ENCODE measurements at places on chromosomes 2 and 18. TPM values are rescaled to one million over a fixed set of nuclear protein-coding genes. Genes with fewer than 3 reads are reported as not detected.

DNA sequence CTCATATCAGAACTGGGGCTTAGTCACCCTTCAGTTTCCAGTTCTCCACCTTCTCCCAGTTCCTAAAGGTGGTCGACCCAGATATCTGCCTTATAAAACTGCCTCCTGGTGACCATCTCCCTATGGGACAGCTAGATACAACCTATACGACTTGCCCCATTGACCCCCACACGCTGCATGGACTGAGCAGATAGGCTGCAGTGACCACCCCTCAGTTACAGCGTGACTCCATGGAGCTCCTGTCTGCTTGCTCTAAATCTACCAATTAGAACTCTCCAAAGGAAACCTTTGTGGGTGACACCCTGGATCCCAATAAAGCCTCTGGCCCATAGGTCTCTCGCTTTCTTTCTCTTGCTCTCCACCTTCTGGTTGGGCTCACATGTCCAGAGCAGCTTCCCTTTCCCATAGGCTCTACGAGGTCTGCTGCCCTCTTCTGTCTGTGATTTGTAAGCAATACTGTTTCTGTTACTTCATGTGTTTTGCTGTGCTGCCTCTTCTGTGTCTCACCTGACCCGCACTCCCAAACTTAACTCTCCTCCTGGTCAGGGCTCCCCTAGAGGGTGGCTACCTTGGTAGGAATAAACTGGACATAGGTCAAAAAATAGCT, 971.3 kb upstream of the FAM98A start:
- H3K4me1 ChIP-seq: peaks cover 4% of the 10 kb centered on the region
- DNase-seq: peak; percentile 35
- H3K36me3 ChIP-seq: no peaks in the 10 kb centered on the region
- no peak overlapping the region for H3K4me3 ChIP-seq
- H3K27me3 ChIP-seq: no peaks in the 10 kb centered on the region
- no peak overlapping the region for H3K27ac ChIP-seq

GRCh38 chr18:52950155-52950554, 610.2 kb downstream of the DCC start:
- H3K27me3 ChIP-seq: no peaks in the 10 kb centered on the region
- H3K4me3 ChIP-seq: no peak overlapping the region
- no peaks in the 10 kb centered on the region for H3K4me1 ChIP-seq
- H3K36me3 ChIP-seq: peaks cover 7% of the 10 kb centered on the region
- peak; percentile 25 for DNase-seq

- H3K4me3 ChIP-seq: no peak overlapping the region
- no peak overlapping the region for H3K27ac ChIP-seq
- DNase-seq: no peak
- H3K27me3 ChIP-seq: peaks cover 24% of the 10 kb centered on the region
- no peaks in the 10 kb centered on the region for H3K36me3 ChIP-seq
- H3K4me1 ChIP-seq: no peaks in the 10 kb centered on the region
These were observed 262.2 kb upstream of the KLHL29 start for GRCh38 chr2:23122681-23123215.

DNA sequence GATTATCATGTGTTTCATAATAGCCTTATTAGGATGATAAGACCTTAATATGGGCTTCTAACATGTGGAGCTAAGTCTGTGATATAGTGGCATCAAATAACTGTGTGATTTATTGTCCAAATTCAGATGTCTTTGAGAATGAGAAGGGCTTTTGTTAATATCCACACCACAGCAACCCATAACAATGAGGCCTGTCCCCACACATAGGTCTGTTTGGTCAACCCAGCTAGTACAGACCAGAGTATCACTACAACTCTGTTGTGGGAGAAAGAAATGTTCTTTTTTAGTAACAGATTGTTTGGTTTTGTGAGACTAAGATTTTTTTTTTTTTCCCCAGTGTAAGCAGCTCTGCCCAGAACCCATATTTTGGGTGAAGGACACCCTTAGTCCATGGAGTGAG, 439.2 kb downstream of the PIK3C3 start:
- no peak overlapping the region for H3K4me3 ChIP-seq
- DNase-seq: no peak
- H3K4me1 ChIP-seq: no peaks in the 10 kb centered on the region

GRCh38 chr2:8447610-8448221, 234.1 kb upstream of the ID2 start:
- peak; percentile 55 for DNase-seq
- no peaks in the 10 kb centered on the region for H3K4me1 ChIP-seq
- H3K27me3 ChIP-seq: no peaks in the 10 kb centered on the region
- no peak overlapping the region for H3K4me3 ChIP-seq
- H3K27ac ChIP-seq: no peak overlapping the region

PJVK gene
- total RNA-seq: 7.4 TPM

- no peak overlapping the region for H3K27ac ChIP-seq
- no peak overlapping the region for H3K4me3 ChIP-seq
- H3K27me3 ChIP-seq: no peaks in the 10 kb centered on the region
- no peaks in the 10 kb centered on the region for H3K36me3 ChIP-seq
These were observed 124.5 kb upstream of the PKDCC start for GRCh38 chr2:41923156-41923786.

UGT1A10 gene
- not detected for total RNA-seq

IL1RL1 gene
- total RNA-seq: 25.6 TPM

DNA sequence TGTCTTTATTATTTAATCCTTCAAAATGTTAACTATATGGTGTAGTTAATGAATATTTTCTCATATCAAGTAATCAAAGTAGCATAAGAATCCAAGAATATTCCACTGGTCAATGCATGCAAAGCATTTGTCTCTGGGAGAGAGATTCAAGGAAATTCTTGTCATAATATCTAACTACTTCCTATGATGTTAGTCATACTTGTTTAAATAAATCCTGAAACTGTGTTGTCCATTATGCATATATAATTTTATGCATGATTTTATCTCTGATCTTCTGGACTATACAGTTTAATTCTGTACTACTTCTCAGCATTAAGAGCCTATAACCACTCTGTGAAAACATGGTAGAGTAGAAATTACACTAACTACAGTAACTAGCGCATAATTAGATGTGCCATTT, 388.3 kb downstream of the NR4A2 start:
- no peak for DNase-seq
- H3K27me3 ChIP-seq: no peaks in the 10 kb centered on the region
- H3K27ac ChIP-seq: no peak overlapping the region
- H3K36me3 ChIP-seq: no peaks in the 10 kb centered on the region
- H3K4me3 ChIP-seq: no peak overlapping the region

PRPF40A gene
- 147 TPM for total RNA-seq

DNA sequence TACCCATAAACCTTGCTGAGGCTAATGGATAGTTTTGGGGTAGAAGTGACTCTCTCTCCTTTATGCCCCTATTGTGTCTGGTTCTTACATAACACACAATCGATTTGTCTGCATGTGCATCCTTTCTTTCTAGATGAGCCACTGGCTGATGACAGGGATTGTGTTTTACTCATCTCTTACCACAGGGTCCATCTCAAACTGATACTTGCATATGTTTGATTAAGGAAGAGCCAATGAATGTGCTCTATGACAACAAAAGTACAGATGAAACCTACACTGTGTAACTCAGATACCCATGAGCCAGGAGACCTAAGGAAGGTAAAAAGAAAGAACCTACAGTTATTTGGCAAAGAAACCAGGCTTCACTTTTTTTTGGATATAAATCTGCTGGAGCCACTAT, 13.2 kb upstream of the BZW1 start:
- H3K4me3 ChIP-seq: no peak overlapping the region
- peaks cover 22% of the 10 kb centered on the region for H3K4me1 ChIP-seq
- no peak overlapping the region for H3K27ac ChIP-seq
- no peaks in the 10 kb centered on the region for H3K27me3 ChIP-seq
- no peak for DNase-seq

ELOA2 gene
- total RNA-seq: not detected

GRCh38 chr18:39172695-39173421, 1607.3 kb upstream of the CELF4 start:
- no peak for DNase-seq
- H3K4me1 ChIP-seq: peaks cover 5% of the 10 kb centered on the region
- H3K27ac ChIP-seq: no peak overlapping the region
- no peak overlapping the region for H3K4me3 ChIP-seq
- no peaks in the 10 kb centered on the region for H3K27me3 ChIP-seq

DES gene
- total RNA-seq: not detected

GRCh38 chr2:170156592-170156991, 21.4 kb upstream of the MYO3B start:
- H3K4me1 ChIP-seq: no peaks in the 10 kb centered on the region
- DNase-seq: no peak
- no peak overlapping the region for H3K4me3 ChIP-seq
- H3K36me3 ChIP-seq: no peaks in the 10 kb centered on the region

DNA sequence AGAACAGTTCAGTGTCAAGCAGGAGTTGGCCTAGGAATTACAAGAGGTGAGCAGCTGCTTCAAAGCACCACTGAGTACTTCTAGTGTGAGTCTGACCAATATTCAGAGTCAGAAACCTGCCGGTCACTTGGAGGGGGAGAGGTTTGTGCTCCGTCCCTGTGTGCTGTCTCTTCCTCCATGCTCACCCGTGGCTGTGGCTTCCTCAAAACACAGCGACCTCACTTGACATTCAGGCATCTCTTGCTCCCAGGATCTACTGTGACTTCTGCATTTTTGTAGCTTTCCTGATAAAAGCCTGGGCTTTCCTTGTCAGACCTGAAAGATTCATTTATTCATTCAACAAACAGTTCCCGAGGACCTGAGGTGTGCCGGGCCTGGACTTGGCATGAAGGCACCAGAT, 32.9 kb downstream of the TPRKB start:
- no peak for DNase-seq
- H3K27ac ChIP-seq: no peak overlapping the region
- no peaks in the 10 kb centered on the region for H3K36me3 ChIP-seq
- H3K27me3 ChIP-seq: peaks cover 12% of the 10 kb centered on the region
- H3K4me3 ChIP-seq: no peak overlapping the region
- H3K4me1 ChIP-seq: no peaks in the 10 kb centered on the region

MAP3K19 gene
- not detected for total RNA-seq

- H3K4me3 ChIP-seq: no peak overlapping the region
- no peak for DNase-seq
- H3K27me3 ChIP-seq: no peaks in the 10 kb centered on the region
- no peaks in the 10 kb centered on the region for H3K4me1 ChIP-seq
- H3K36me3 ChIP-seq: peaks cover 81% of the 10 kb centered on the region
- H3K27ac ChIP-seq: peak overlapping the region; percentile 31
These were observed 36.0 kb downstream of the EIF5B start for GRCh38 chr2:99373144-99373543.

AGBL5 gene
- 18.9 TPM for total RNA-seq

GRCh38 chr2:157500334-157500733, 56.4 kb upstream of the CYTIP start:
- no peak for DNase-seq
- H3K36me3 ChIP-seq: no peaks in the 10 kb centered on the region
- H3K27me3 ChIP-seq: no peaks in the 10 kb centered on the region
- no peak overlapping the region for H3K27ac ChIP-seq

GRCh38 chr18:9782073-9782857, 74.2 kb downstream of the RAB31 start:
- H3K36me3 ChIP-seq: no peaks in the 10 kb centered on the region
- peak; percentile 88 for DNase-seq
- H3K27ac ChIP-seq: peak overlapping the region; percentile 23
- no peak overlapping the region for H3K4me3 ChIP-seq
- peaks cover 14% of the 10 kb centered on the region for H3K4me1 ChIP-seq

GRCh38 chr18:49226243-49227000, 234.0 kb downstream of the DYM start:
- H3K27ac ChIP-seq: no peak overlapping the region
- no peak overlapping the region for H3K4me3 ChIP-seq

BZW1 gene
- 353 TPM for total RNA-seq

PSMA8 gene
- total RNA-seq: not detected

DNA sequence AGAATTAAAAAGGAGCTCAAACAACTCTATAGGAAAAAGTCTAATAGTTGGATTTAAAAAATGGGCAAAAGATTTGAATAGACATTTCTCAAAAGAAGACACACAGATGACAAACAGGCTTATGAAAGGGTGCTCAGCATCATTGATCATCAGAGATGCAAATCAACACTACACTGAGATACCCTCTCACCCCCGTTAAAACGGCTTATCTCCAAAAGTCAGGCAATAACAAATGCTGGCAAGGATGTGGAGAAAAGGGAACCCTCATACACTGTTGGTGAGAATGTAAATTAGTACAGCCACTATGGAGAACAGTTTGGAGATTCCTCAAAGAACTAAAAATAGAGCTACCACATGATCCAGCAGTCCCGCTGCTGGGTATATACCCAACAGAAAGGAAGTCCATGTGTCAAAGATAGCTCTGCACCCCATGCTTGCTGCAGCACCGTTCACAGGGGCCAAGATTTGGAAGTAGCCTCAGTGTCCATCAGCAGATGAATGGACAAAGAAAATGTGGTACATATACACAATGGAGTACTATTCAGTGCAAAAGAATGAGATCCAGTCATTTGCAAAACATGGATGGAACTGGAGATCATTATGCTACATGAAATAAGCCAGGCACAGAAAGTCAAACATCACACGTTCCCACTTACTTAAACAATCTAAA, 46.7 kb upstream of the B3GNT7 start:
- no peak overlapping the region for H3K4me3 ChIP-seq
- DNase-seq: no peak
- peaks cover 9% of the 10 kb centered on the region for H3K4me1 ChIP-seq
- H3K36me3 ChIP-seq: peaks cover 19% of the 10 kb centered on the region
- no peaks in the 10 kb centered on the region for H3K27me3 ChIP-seq

- H3K36me3 ChIP-seq: no peaks in the 10 kb centered on the region
- H3K4me1 ChIP-seq: peaks cover 8% of the 10 kb centered on the region
- no peak overlapping the region for H3K4me3 ChIP-seq
- peaks cover 33% of the 10 kb centered on the region for H3K27me3 ChIP-seq
- no peak for DNase-seq
These were observed 684.4 kb upstream of the SYT4 start for GRCh38 chr18:43961722-43962121.
